Activated CD4-positive, alpha-beta memory T cell treated with anti-CD3 and anti-CD28 coated beads, Interleukin-2, amount 10 ng/mL, durations not matched to agents 7 days and 5 days (primary cell): ENCODE measurements at places on chromosomes 3 and 15. TPM values are rescaled to one million over a fixed set of nuclear protein-coding genes. Genes with fewer than 3 reads are reported as not detected.

Gene TF
- total RNA-seq = 1.2 TPM

Gene GATA2
- 0.23 TPM for total RNA-seq

- DNase-seq = no peak
Measured at GRCh38 chr3:141328286-141329166, 39.8 kb upstream of the ZBTB38 start.

Gene IL16
- total RNA-seq = 200 TPM

- DNase-seq = peak; percentile 53
Measured at GRCh38 chr3:189049458-189050236, 122.1 kb upstream of the TPRG1 start.

Gene IL12A
- 0.55 TPM for total RNA-seq

Gene SLC6A1
- total RNA-seq = not detected

- no peak for DNase-seq
Measured at GRCh38 chr3:182058488-182058887, 346.8 kb downstream of the SOX2 start.
